NCI-H460 (cell line): ENCODE measurements at places on chromosomes 3 and 15.

GRCh38 chr3:184761075-184761841 lies 49.4 kb upstream of the MAGEF1 start:
- no peak for DNase-seq

DNA sequence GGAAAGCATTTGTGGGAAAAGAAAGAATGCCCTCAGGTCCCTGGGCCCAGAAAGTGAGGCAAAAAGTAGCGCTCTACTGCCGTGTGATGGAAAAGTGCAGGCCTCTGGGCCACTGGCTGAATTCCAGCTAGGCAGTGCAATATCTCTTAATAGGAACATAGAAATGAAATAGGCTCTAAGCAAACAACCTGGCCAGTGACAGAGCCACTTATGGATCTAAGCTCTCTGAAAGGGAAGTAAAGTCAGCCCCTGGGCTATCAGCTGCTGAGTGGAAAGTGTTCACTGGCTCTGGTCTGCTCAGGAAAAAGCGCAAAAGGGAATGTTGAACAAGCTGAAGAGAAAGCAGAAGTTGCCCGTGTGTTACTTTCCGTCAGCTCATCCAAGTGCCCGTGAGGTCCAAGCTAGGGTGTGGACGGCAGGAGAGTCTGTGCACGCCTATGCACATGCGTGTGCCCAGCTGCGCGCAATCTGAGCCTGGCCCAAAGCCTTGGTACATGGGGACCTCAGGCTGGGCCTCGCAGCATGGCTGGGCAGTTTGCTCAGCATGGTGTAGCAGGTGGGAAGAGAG lies 74.0 kb upstream of the RAD18 start:
- DNase-seq: no peak

DNA sequence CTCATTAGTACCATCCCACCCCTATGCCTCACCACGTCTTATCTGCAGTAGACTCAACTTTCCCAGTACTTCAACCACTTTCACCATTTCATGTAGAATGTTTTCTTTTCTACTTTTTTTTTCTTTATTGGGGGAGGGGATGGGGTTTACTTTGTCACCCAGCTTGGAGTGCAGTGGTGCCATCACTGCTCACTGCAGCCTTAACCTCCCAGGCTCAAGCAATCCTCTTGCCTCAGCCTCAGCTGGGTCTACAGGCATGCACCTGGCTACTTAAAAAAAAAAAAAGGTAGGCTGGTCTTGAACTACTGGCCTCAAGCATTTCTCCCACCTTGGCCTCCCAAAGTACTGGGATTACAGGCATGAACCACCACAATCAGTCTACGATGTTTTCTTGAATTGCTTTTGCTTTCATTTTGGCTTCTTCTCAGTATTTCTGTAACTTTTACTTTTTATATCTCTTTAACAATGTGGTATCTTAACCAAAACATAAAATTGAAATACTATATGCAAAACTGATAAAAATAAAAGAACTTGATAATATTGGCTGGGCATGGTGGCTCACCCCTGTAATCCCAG lies 44.9 kb upstream of the CHL1 start:
- DNase-seq: no peak

GRCh38 chr3:38960953-38961622 lies 90.7 kb downstream of the SCN11A start:
- DNase-seq: peak; percentile 22

DNA sequence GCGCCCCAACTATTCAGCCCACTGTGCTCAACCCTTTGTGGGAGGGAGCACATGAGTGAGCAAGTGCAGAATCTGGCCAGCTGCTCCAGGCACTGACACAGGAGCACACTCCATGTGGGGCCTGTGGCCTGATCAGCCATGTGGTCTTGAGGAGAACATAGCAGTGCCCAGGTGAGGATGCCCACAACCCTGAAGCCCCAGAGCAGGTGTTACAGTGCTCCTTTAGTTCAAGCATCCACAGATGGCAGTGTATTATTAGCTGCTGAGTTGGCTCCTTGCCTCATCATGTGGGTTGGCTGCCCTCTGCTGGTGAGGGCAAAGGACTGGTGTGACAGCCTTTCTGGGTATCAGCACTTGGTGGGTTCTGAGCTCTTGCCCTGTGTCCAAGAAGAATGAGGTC lies 1588.2 kb downstream of the SI start:
- DNase-seq: peak; percentile 45

GRCh38 chr15:70714015-70714414 lies 49.3 kb downstream of the UACA start:
- DNase-seq: no peak

- DNase-seq: no peak
Measured at GRCh38 chr3:144063306-144063705, 91.7 kb downstream of the DIPK2A start.

GRCh38 chr15:56099311-56099710 lies 105.9 kb upstream of the NEDD4 start:
- no peak for DNase-seq

DNA sequence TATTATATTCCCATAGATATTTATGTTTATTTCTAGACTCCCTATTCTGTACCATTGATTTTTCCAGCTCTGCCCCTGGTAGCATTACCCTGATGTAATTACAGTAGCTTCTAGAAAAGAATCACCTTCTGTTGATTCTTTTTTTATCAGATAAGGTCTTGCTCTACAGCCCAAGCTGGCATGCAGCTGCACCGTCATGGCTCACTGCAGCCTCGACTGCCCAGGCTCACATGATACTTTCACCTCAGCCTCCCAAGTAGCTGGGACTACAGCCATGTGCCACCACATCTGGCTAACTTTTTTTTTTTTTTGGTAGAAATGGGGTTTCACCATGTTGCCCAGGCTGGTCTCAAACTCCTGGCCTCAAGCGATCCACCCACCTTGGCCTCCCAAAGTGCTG lies 41.8 kb downstream of the SLC24A1 start:
- DNase-seq: no peak

- no peak for DNase-seq
Measured at GRCh38 chr3:10763817-10764258, 52.2 kb upstream of the SLC6A11 start.

DNA sequence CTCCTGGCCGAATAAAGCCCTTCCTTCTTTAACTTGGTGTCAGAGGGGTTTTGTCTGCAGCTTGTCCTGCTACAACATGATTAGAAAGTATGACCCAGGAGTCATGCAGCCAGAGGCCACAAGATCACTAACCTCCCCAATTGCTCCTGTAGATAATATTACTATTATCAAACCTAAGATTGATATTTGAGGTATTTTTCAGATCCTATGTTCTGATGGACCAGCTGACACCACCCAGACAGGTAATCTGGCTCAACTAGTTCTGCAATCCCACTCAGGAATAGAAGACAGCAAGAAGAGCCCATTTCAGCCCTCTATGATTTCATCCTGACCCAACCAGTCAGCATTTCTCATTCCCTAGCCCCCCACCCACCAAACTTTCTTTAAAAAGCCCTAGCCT lies 23.3 kb upstream of the LIMD1 start:
- no peak for DNase-seq

- no peak for DNase-seq
Measured at GRCh38 chr3:111769110-111769991, 89.7 kb upstream of the PHLDB2 start.

DNA sequence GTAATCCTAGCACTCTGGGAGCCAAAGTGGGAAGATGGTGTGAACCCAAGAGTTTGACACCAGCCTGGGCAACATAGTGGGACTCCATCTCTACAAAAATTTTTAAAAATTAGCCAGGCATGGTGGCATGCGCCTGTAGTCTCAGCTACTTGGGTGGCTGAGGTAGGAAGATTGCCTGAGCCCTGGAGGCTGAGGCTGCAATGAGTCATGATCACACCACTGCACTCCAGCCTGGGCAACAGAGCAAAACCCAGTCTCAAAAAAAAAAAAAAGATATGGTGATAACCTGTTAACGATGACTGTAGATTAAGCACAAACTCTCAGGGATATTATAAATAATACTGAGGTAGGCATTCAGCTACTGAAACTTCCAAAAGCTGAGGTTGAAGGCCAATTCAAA lies 107.5 kb downstream of the SLC49A4 start:
- no peak for DNase-seq

DNA sequence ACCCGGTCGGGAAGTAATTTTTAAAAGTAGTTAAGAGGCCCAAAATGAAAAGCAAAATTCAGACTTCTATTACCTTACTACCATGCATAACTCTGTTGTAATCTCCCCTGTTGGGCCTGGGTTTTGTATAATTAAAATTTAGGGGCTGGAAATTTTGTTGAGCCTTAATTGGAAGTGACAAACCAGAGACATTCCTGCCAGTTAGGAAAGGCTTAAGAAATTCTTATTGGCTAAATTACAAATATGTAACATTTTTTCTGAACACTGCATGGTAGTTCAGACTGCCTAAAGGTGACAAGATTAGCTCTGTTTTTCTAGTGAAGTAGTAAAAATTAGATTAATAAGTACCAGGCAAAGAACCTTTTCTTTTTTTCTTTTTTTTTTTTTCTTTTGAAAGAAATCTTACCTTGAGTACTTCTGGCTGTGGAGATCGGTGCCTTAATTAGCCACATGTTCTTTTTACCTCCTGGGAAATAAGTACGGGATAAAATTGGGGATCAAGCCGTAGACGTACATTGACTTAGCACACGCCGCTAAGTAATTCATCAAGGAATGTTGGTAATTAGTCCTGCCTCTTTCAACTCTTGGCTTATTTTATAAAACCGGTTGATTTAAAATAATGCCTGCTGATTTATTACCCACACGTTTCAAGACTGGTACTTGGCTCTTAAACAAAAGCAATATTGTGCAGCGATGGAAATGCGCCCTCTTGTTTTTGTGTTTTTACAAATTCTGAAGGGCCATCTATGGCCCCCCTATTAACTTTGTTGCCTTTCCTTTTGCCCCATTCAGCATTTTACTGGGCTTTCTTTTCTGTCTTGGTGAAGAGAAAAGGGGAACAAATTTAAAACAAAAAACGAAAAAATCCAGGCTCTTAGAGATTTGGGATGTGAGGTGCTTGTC lies 111.2 kb upstream of the SAMMSON start:
- no peak for DNase-seq

DNA sequence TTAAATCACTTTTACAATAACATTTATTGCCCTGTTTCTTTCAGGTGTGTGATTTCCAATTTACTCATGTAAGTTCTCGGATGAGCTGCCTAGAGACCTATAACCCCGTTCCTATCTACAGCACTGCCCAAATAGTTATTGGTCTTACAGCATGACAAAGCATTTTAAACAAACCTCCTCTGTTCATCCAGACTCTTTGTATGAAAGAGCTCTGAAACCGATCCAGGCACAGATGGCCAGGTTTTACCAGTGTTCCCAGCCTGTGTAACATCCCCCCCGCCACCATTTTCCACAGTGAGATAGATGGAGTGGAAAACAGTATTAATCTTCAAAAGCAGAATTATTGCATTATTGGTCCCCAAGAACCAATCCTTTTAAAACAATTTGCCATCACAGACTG lies 59.0 kb upstream of the SPTSSB start:
- no peak for DNase-seq

DNA sequence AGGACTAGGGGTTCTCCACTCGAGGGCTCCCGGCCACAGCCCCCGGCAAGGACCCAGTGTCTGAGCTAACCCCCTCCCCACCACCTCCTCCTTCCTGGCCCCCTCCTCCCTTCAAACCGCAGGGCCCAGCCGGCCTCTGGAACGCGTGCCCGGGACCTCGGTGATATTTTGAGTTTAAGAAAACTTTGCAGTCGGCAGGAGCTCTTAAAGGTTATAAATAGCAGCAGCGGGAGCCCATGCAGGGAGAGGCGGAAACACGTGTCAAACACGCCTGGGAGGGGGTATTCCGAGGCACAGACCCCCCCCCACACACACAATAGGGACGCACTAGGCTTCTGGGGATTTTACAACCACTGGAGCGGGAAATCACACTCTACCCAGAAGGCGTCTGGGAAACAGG lies 3.1 kb upstream of the PTH1R start:
- DNase-seq: no peak

- no peak for DNase-seq
Measured at GRCh38 chr3:7749931-7750695, 751.5 kb upstream of the LMCD1 start.

DNA sequence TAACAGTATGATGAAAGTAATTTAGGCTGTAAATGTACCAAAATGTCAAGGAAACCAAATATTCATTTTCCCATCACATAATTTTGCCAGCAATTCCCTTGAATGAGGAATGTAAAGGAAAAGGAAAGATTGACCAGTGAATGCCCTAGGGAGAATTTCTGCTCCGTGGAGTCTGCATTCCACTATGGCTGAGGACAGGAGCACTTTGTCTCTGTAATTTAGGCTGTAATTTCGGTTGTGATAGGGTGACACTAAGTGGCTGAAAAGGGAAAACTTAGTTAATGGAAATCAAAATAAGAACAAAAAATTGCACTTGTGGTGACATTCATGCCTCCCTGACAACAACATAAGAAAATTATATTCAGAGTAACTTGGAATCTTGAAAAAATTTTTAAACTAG lies 8.3 kb upstream of the TMEM207 start:
- DNase-seq: peak; percentile 4

DNA sequence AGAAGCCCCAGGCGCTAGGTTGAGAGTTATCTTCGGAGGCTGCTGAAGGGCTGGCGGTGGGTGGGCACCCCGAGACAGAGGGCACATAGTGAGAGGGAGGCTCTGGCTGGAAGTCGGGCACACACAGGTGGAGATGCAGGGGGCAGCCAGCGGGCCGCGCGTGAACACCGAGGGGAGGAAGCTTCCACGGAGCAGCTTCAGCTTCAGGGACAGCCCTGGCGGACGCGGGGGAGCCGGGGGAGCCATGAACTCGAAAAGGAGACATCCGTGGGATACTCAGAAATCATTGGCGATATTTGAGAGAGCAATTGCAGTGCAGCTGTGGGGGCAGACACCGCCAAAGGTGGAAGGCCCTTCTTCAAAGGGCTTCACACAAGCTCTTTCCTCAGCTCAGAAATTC lies 204.6 kb downstream of the ATP10A start:
- no peak for DNase-seq

DNA sequence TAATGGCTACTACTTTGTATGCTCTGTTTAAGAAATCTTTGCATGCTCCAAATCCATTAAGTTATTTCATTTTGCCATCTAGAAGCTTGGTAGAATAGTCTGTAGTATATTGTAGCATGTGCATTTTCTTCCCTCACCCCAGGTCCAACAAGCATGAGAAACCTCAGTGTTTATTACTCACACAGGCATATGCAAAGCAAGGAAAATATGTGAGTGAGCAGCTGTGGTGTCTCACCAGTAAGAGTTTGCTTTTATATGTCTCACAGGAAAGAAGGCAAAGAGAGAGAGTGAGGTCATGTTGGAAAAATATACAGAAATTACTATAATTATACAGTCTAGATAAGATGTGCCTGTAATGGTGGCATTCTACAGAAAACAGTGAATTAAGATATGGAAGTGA lies 312.5 kb downstream of the C3orf38 start:
- DNase-seq: no peak

GRCh38 chr3:182879031-182879611 lies 85.8 kb downstream of the ATP11B start:
- no peak for DNase-seq

- DNase-seq: no peak
Measured at GRCh38 chr3:93989241-93989640, 9.3 kb downstream of the ARL13B start.

DNA sequence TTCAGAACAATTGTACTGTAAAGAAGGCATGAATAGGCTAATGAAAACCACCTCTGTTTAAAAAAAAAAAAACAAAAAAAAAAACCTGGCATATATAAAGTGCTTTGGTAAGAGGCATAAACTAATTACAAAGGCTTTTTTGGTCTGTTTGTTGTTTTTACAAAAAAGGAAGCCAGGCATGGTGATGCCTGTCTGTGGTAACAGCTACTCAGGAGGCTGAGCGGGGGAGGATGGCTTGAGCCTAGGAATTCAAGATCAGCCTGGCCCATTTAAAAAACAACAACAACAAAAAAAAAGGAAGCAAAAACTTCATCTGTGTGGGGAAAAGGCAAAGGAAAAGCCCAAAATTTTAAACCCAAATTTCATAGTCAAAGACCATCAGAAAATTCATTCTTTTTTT lies 47.0 kb downstream of the OSBPL10 start:
- DNase-seq: no peak
